ENCODE measurements at places on chromosomes 16 and 17. TPM values are rescaled to one million over a fixed set of nuclear protein-coding genes. Genes with fewer than 3 reads are reported as not detected.

Gene C1QL1
- 1.1 TPM for total RNA-seq

GRCh38 chr17:8051831-8052230, 13.0 kb downstream of the ALOX15B start:
- no peak for DNase-seq

Gene SLC5A10
- total RNA-seq = not detected

GRCh38 chr17:30377574-30378240, 1.0 kb upstream of the CPD start:
- no peak for DNase-seq

GRCh38 chr16:66058172-66058691, 308.3 kb upstream of the CDH5 start:
- DNase-seq = no peak

Gene CA7
- total RNA-seq = not detected

- DNase-seq = no peak
These were observed 98.4 kb downstream of the DNAH17 start for GRCh38 chr17:78478757-78479297.

Gene UBE2G1
- 50.9 TPM for total RNA-seq

DNA sequence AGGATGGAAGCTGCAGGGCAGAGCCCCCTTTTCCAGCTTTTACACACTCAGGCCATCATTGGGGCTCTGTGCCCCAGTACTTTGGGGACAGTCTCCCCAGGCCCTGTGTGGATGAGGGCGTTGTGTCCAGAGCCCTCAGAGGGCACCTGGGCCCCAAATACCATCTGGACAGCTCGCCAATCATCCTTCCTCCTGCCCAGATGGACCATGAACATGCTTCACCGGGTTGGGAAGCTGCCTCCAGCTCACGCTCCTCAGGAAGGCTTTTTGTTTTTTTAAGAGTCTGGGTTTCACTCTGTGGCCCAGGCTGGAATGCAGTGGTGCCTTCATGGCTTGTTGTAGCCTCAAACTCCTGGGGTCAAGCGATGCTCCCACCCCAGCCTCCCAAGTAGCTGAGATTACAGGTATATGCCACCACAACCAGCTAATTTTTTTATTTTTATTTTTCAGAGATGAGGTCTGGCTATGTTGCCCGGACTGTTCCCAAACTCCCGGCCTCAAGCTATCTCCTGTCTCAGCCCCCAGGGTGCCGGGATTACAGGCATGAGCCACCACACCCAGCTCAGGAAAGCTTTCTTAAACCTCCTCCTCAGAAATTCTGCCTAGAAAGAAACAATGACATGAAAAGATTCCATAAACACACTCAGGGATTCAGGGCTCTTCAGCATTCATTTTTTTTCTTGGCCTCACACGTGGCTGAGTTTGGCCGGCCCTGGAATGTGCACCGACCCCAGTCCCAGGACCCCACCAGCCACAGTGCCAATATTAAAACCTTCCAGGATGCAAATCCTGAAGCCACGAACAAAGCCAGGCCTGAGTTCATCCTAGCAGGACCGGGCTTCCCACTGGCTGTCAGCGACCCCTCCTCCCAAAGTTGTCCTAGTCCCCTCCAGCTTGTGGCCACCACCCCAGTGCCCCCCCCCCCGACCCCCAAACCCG, 27.4 kb upstream of the ZNF423 start:
- DNase-seq = no peak

Gene CA4
- 1.5 TPM for total RNA-seq

Gene EMC8
- 34.3 TPM for total RNA-seq

Gene CTRB1
- not detected for total RNA-seq

Gene LRRC75A
- total RNA-seq = 0.49 TPM

- no peak for DNase-seq
These were observed 805 bp upstream of the C16orf95 start for GRCh38 chr16:87317750-87318644.

GRCh38 chr16:49093939-49094338, 187.7 kb downstream of the CBLN1 start:
- DNase-seq = no peak

GRCh38 chr17:70251706-70252105, 82.4 kb downstream of the KCNJ2 start:
- DNase-seq = no peak

Gene LLGL2
- 94.0 TPM for total RNA-seq

DNA sequence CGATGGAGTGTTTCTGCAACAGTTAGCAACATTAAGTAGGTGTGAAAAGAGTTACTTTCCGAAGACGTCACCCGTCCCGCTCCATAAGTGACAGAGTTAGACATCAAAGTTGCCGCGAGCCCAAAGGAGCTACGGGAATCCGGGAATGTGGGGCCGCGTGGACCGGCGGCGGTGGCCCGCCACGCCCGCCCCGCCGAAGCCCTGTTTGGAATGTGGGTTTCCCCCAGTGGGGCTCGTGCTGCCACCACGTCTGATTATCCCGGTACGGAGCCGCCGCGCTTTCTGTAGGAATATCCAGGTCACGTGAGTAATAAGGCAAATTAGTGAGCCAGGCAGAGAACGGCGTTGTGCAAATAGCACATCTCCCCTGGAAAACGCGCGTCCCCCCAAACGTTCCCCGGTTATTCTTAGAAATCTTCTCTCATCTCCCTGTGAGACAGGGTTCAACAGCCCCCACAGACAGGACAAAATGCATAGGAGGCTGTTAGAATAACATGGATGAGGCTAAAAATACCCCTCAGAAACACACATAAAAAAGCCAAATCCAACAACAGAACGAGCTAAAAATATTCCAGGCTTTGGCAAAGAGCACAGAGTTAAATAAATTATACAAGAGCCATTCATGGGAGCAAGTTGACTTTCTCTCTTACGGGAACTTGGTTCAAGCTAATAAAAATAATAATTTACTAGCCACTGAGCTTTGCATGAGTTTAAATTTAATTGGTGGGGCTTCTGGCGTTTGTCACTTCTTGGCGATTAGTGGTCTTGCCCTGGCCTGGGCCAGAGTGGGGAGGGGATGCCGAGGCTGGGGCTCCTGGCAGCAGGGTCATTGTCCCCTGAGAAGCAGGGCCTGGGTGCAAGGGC, 8.6 kb downstream of the BAHCC1 start:
- no peak for DNase-seq

DNA sequence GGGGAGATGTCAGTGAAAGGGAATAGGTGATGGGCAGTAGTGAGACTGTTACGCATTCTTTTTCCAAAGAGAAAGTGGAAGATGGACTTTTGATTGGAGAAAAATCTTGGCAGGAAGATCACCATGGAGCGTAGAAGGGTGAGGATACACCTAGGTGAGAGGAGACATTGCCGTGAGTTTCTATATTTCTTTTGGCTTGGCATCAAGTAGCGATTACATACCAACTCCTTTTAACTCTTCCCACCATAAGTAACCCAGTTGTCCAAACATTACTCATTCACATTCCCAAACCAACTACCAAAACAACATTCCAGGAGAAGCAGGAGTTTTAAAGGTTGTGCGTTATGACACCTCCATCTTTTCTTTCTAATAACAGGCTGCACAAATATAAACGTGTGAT, 10.7 kb upstream of the KRT28 start:
- no peak for DNase-seq

Gene C17orf78
- not detected for total RNA-seq

DNA sequence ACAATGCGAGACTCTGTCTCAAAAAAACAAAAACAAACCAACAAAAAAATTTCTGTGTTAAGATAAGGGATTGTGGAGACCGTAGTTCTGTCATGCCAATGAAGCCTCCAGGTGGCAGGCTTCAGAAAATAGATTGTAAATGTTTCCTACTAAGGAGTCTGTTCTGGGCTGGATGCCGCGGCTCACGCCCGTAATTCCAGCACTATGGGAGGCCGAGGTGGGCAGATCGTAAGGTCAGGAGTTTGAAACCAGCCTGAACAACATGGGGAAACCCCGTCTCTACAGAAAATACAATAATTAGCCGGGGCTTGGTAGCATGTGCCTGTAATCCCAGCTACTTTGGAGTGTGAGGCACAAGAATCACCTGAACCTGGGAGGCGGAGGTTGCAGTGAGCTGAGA, 4.4 kb upstream of the SNX29 start:
- DNase-seq = no peak

- no peak for DNase-seq
These were observed 87.8 kb downstream of the TUBD1 start for GRCh38 chr17:59804901-59805465.

Gene TBC1D3C
- not detected for total RNA-seq

Gene CD7
- total RNA-seq = 3.4 TPM

Gene GLP2R
- 0.10 TPM for total RNA-seq

Gene OSGIN1
- 5.9 TPM for total RNA-seq

GRCh38 chr16:31295206-31295605, 35.4 kb downstream of the ITGAM start:
- no peak for DNase-seq
